ENCODE measurements at places on chromosomes 7 and 10.

DNA sequence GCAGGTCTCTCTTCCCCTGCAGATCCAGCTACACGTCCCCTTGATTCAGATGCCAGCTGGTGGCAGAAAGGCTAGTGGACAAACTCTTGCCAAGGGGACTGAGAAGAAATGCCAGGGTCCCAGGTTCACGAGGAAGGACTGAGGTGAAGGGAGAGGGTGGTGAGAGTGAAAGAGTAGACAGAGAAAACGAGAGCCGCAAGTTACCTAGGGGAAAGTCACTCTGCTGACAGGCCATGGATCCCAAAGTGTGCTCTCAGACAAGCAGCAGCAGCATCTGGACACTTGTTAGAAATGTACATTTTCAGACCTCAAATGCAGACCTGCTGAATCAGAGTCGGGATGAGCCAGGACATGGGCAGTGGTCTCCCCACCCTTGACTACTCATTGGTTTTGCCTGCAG, 192.3 kb downstream of the FGFR2 start:
- no peak for DNase-seq

DNA sequence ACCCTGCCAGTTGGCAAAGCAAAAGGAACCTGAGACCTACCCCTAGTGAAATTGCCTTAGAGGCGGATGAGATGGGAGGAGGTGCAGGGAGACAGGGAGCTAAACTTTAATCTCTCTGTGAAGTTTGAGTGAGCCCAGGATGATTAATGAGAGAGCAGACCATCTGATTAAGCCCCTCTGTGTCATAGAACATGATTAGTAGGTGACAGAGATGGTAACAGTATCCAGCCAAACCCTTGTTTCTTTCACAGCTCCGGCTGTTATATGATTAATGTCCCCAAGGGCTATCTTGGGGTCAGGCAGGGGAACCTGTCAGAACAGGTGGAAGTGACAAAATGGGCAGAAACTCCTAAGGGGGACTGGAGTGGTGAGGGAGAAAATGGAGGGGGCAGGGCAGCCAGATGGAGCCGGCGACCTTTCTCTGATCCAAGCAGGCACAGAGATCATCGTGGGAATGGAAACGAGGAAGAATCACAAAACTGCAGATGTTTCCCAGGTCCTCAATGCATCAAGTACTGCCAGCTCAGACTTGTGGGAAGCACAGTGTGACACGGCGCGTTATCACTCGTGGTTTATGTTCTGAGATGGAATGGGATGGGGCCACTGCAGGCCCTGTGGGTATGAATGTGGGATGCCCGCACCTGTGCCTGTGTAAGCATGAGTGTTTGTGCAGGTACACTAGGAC, 684.2 kb downstream of the LRMDA start:
- peak; percentile 87 for DNase-seq

GRCh38 chr7:120862987-120863590, 5.1 kb upstream of the TSPAN12 start:
- peak; percentile 4 for DNase-seq

DNA sequence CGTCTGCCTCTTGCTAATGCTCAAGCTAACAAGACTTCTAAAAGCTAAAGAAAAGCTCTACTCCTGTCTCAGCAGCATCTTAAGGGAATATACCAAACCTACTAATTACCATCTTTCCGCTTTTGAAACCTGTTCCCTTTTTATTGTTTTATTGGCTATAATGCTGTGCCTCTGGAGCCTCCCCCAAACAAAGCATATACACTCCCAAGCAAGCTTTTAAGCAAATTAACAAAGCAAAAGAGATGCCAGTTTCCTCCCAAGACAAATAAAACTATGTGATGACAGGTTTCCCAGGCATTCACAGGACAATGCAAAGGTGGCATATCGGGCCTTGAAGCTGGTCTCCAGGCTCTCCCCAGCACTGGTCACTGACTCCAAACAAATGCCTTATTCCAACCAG, 52.9 kb downstream of the SLC37A3 start:
- no peak for DNase-seq

DNA sequence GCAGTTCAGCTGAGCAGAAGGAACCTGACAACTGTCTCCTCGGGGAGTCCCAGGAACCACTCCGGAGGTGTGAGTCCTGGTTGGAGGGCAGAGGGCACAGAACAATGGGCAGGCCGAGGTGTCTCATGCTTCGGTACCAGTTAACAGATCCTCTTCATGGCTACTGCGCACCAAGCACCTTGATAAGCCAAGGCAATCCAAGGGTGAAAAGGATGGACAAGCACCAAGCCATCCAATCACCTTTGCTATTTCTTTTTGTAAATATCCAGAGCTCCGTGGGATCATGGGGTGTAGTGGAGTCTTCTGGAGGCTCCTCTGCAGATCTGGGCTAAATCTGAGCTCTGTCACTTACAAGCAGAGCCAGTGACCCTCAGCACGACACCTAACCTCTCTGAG, 233.5 kb downstream of the WDR11 start:
- DNase-seq: no peak

GRCh38 chr7:22338877-22339276, 18.1 kb downstream of the RAPGEF5 start:
- no peak for DNase-seq

- DNase-seq: no peak
These were observed 349.0 kb downstream of the TNS3 start for GRCh38 chr7:47232751-47233412.

DNA sequence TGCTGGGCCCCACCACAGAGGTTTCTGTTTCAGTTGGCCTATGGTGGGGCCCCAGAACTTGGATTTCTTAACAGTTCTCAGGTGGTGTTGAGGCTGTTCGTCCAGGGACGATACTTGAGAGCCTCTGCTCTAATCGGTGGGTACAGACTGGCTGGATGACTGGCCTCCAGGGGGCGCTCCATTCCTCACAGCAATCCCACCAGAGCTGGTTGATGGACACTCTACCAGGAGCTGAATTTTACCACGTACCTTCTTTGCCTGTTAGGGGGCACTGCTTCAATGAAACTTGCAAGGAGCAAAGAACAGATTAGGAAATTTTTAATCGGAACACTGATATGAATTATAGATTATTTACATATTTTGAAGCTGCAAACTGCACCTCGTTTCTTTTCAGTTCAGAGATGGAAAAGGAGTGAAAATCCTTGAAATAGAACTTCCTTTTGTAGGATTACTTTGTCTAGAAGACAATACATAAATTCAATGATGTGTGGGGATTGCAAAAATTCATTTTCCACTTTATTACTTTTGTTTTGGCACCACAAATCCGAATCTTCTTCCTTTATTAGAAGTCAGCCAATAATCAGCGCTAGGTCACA, 44.8 kb downstream of the KBTBD2 start:
- peak; percentile 82 for DNase-seq

- DNase-seq: no peak
These were observed 74.3 kb upstream of the FAM20C start for GRCh38 chr7:117836-118614.

DNA sequence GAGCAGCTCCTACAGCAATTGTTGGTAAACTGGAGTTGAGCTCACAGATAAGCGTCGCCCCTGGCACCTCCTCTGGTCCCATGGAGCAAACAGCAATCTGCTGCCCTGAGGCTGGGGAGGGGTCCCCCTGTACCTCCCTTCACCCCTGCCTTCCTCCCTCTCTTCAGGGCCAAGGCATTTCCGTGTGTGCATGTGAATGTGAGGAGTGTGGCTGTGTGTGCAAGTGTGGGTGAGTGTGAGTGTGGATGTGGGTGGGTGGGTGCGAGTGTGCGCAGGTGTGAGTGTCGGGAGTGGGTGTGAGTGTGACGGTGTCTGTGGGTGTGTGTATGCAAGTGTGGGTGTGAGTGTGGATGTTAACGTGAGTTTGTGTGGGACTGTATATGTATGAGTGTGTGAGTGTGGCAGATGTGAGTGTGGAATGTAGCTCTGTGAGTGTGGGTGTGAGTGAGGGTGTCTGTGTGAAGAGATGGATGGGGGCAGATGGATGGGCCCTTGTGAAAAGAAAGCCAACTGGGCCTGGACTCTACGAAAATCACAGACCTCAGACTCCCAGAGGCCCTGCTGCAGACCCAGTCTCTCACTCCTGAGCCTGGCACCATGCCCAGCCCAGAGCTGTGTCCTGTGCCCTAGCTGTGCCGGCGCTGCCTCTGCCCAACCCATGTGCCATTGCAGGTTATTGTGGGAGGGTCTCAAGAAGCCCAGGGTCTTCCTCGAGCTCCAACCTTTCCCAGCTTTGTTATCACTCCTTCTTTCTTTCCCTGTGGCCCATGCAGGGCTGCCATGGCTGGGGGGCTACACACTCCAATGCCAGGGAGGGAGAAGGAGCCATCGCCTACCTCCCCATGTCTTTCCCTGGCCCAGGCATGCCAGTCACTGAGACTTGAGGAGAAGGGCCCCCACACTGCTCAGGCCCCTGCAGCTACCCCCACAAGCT, 73.9 kb downstream of the GRID1 start:
- no peak for DNase-seq

GRCh38 chr10:104899779-104900178, 258.7 kb downstream of the SORCS3 start:
- no peak for DNase-seq

DNA sequence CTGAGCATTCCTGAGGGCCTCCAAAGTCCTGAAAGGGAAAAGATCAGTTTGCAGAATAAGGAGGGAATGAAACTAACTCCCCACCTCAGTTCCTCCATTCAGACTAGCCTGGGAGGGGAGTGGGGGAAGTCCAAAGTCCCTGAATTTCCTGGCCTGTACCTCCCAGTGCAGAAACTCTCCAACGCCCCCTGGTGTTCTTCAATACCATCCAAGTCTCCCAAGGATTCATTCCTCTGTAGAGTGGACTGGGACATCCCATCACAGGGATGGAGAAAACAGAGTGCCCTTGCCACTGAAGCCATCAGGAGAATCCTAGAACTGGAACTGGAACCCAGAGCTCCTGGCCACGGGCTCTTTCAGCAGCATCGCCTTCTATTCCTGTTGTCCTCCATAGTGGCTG, 1.6 kb upstream of the COL13A1 start:
- peak; percentile 72 for DNase-seq

GRCh38 chr10:80753612-80754011, 215.9 kb downstream of the SH2D4B start:
- no peak for DNase-seq

GRCh38 chr7:5997210-5997808, 11.5 kb downstream of the PMS2 start:
- peak; percentile 48 for DNase-seq

- peak; percentile 71 for DNase-seq
These were observed 14.1 kb upstream of the AKR1B10 start for GRCh38 chr7:134513169-134513752.

DNA sequence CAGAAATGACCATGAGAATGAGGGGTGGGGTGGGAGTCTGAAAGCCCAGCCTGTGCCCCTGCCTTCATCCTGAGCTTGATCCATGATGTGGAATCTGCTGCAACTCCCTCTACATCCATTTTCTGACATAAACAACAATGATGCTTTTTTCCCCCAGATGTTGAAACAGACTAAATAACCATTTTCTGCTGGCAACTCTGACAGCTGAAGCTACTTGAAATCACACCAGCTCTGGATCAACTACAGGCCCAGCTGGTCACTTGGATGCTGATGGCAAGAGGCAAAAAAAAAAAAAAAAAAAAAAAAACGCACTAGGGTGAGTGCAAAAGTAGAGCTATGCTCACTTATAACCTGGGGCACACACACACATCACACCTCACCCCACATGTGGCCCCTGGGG, 74.2 kb downstream of the FAM107B start:
- no peak for DNase-seq

- no peak for DNase-seq
These were observed 382.8 kb downstream of the SDK1 start for GRCh38 chr7:3683546-3684539.

DNA sequence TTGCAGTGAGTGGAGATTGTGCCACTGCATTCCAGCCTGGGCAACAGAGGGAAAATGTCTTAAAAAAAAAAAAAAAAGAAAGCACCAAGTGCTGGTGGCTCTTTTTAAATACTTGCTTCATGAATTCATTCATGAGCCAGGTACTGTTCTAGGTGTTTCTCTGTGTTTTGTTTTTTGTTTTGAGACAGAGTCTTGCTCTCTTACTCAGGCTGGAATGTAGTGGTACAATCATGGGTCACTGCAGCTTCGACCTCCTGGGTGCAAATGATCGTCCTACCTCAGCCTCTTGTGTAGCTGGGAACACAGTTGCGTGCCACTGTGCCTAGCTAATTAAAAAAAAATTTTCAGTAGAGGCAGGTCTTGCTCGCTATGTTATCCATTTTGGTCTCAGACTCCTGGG, 5.3 kb downstream of the STOX1 start:
- no peak for DNase-seq

DNA sequence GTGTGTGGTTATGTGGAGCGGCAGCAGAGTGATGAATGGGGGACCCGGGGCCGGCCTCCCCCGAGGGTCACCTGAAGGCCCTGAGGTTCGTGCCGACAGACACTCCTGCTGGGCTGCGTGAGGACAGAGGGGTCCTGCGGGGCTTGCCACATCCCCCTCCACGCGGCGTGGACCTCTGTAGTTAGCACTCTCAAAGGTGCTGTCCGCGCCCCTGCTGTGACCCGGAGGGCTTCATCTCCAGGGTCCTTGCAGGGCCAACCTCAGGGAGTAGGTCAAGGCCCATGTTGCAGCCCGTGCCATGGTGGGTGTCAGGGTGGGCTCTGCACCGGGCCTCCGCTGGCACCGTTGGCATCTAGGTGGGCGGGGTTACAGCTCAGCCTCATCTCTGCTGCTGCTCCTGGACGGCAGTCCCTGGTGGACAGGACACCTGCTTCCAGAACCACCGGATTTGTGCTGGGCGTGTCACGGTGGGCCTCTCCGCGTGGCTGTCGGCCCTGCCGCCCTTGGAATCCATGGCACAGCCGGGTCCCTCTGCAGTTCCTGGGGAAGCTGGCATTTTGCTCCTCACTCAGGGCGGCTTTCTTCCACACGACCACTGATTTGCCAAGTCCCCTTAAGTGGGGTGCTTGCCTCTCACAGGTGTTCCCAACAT, 19.8 kb upstream of the GET4 start:
- DNase-seq: no peak

Data from cardiac muscle cell (in vitro differentiated cells and primary cell).